ENCODE measurements at places on chromosomes 1 and 21.

GRCh38 chr1:46303872-46304326 is 401 bp downstream of the UQCRH start:
- no peak for DNase-seq

- DNase-seq: no peak
Observed at GRCh38 chr1:65172936-65173690, 25.1 kb downstream of the AK4 start.

DNA sequence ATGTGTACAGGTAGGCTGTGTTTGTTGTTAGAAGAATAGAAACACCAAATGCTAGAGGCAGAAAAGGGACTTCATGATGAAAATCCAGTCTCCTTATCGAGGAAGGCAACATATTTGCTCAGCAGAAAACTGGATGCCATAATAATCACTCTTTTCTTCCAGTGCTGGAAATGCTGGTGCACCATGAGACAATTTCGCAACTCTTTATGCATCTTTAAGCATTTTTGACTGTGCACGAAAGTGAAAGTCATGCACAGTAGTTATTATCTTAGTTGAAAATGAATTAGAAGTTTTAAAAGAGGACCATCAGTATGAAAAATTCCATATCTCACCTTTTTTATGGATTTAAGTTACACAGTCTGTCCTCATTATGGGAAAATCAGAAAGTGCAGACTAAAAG is 29.1 kb downstream of the SMYD2 start:
- no peak for DNase-seq

GRCh38 chr1:185345913-185346720 is 29.1 kb upstream of the IVNS1ABP start:
- DNase-seq: no peak

- no peak for DNase-seq
Observed at GRCh38 chr1:93703643-93704042, 22.0 kb upstream of the BCAR3 start.

DNA sequence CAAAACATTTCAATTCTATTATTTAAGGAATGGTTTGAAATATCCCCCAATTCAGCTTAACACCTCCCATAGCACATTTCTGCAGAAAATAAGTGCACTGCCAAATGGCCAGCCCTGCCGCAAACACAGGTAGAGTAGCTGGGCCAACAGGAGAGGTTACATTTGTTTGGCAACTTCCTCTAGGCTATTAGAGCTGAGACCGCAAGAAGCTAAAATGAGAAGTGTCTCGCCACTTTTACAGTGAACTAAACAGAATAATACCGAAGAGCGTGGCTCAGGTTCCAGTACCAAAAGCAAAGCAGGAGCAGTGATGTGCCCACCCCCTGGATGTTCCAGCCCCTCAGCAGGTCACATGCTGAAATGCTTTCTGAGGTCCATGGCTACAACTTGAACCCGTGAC is 154.5 kb upstream of the PKN2 start:
- no peak for DNase-seq

- no peak for DNase-seq
Observed at GRCh38 chr1:219489636-219490035, 123.3 kb downstream of the ZC3H11B start.

GRCh38 chr1:163924041-163924440 is 602.3 kb downstream of the NUF2 start:
- no peak for DNase-seq

GRCh38 chr1:160431006-160431405 is 30.6 kb downstream of the VANGL2 start:
- DNase-seq: no peak

- no peak for DNase-seq
Observed at GRCh38 chr1:28506907-28507246, 1.0 kb downstream of the RCC1 start.

DNA sequence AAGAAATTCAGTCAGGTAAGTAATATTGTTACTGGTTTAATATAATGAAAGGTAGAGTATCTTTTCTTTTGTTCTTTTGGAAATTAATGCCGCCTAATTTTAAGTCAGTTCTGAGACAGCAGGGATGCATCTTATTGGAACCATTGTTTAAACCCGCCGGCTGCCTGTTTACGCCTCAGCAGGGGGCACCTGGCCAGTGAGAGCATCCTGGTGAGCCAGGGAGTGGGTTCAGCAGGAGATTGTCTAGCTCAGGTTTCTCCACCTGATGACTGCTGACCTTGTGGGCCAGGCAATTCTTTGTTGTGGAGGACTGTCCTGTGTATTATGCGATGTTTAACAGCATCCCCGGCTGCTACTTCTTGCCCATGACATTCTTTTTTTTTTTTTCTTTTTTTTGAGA is 30.2 kb downstream of the CHAF1B start:
- DNase-seq: no peak

DNA sequence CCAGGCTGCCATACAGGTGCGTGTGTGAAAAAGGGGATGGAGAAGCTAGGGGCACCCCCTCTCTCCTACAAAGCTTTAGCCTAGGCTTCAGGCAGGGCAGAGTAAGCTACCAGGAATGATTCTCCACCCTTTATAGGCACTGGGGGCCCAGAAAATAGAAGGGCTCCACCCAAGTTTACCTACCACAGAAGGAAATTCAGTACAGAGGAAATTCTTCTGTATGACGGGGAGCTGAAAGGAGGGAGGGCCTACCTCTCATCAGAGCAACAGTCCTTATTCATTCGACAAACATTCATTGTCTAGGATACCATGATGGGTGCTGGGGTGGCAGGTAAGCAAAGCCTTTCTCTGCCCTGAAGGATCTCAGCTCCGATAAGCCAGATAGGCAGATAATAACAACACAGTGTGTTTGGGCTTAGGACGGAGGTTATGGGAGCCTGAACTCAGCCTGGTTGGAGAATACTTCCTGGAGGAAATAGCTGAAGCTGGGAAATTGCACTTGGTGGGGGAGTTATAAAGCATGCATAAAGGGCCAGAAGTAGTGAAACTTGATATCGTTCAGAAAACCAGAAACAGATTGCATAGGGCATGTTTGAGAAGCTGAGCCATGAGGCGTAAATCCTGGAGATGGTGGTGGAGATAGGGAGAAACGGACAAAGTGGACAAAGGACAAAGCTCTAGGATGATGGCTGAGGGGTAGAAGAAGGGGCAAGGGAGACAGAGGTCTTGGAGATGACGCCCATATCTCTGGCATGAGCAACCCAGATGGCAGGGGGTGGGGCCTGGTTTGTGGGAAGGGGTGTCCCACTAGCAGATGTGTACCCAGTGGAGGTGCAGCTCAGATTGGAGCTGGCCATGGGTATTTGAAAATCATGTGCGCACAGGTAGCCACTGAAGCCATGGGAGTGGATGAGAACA is 5.3 kb upstream of the P3R3URF start:
- DNase-seq: no peak

DNA sequence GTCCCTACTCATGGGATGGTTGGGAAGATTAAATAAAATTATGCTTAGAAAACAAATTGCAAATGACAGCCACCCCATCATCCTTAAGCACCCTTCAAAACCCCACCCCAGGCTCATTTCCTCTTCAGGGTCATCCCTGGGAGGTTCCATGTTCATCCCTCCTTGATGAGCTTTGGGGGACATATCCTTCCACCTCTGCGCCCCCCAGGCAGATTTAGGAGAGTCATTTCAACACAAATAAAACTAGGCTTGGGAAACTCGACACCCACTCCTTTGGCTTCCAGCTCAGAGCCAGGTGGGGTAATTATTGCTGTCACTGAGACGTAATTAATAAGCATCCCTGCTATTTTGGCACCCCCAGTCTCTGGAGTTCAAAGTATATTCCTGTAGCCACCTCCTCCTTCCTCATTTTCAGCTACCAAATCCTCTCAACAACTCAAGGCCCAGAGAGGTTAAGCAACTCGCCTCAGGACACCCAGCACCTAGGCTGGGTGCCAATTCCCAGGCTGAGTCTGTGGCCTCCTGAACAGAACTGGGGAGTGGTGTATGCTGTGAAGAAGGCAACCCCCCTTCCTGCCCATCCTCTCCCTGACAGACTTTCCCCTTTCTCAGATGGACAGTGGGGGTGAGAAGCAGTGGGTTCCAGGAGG is 595 bp downstream of the CRYBG2 start:
- no peak for DNase-seq

GRCh38 chr1:40836283-40836682 is 25.9 kb downstream of the CITED4 start:
- no peak for DNase-seq

DNA sequence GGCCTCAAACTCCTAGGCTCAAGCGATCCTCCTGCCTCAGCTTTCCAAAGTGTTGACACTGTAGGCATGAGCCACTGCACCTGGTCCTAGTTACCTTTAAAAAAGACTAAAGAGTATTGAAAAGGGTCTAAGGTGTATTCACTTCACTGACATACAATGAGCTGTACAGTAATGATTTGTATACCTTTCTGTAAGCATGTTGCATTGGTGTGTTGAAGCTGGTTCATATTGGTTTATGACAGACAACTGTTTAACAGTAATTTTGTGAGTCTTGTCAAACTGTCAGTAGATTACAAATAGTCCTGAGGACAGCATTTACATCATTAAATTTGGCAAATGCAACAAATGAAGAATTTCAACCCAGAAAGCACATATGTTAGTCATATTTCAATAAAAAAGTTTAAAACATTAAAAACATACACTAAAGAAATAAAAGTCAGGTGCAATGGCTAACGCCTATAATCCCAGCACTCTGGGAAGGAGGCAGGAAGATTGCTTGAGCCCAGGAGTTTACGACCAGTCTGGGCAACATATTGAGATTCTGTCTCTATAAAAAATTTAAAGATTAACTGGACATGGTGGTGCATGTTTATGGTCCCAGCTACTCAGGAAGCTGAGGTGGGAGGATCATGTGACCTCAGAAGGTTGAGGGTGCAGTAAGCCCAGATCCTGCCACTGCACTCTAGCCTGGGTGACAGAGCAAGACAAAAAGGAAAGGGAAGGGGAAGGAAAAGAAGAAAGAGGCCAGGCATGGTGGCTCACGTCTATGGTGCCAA is 88.3 kb upstream of the HP1BP3 start:
- no peak for DNase-seq

GRCh38 chr1:8145545-8146202 is 119.6 kb upstream of the ERRFI1 start:
- DNase-seq: no peak

- DNase-seq: no peak
Observed at GRCh38 chr21:36639769-36640168, 59.1 kb upstream of the SIM2 start.

DNA sequence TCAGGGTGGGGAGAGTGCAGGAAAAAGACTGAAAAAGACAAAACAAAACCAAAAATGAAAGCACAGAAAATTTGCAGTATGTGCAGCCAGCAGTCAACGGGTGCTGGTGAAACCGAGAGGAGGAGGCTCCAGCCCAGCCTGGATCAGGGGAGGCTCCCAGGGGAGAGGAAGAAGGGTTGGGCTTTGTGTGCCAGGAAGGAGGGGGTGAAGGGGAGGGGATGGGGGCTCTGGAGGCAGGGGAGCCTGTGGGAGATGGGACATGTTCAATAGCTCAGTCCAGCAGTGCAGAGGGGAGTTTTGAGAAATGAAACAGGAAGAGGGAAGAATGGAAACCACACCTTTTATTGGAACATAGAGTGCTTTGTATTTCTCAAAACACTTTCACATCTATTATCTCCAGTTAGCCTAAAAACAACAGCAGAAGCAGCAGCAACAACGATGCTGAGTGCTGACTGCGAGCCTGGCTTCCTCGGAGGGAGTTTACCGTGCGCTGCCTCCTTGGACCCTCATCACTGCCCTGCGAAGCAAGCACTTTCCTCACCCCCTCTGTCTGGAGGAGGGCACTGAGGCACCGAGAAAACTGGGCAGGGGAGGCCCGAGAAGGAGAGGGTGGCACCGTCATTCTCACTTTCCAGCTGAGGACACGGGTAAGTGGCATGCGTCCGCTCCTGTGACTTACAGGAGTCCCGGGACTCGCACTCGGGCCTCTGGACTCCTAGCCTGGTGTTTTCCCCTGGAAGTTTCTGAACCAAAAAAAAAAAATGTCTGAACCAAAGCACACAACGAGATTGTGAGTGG is 62.9 kb downstream of the MDM4 start:
- DNase-seq: no peak

DNA sequence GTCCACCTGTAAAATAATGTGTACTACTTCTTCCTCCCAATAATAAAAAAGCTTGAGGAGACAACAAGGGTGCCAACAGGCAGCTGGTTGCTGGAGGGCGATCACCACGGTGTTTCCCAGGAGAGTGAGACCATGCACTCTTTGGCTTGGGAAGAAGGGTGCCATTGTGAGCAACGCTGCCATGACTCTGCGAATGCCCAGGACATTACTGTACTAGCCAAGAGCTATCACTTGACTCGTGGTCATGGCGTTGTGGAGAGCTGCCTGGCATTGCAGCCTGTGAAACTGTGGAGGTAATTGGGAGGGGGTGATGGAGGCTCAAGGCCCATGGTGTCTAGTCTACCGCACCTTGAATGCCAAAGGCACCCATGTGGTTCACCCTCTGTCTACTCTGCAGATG is 14.6 kb upstream of the PRMT2 start:
- DNase-seq: no peak

GRCh38 chr1:232538224-232538942 is 91.5 kb downstream of the SIPA1L2 start:
- DNase-seq: no peak

DNA sequence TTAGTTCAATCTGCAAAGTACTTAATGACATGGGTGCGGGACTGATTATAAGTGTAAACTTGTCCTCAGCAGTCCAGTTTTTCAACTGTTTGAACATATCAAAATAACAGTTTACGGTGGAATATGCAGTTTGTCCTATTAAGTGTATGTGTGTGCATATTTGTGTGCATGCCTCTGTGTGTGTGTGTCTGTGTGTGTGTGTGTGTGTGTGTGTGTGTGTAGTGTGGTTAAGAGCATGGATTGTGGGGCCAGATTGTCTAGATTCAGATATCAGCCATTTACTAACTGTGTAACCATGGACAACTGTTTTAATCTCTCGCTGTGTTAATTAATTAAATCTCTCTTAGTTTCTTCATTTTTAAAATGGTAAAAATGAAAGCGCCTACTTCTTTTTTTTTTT is 39.0 kb downstream of the NEXN start:
- DNase-seq: no peak

- DNase-seq: no peak
Observed at GRCh38 chr1:244760471-244760870, 75.0 kb upstream of the COX20 start.

GRCh38 chr1:114956570-114956969 is 73.1 kb upstream of the TSHB start:
- DNase-seq: no peak

GRCh38 chr1:33074193-33074945 is 6.6 kb upstream of the AZIN2 start:
- DNase-seq: no peak

GRCh38 chr1:3366126-3367051 is 88.1 kb upstream of the ARHGEF16 start:
- DNase-seq: no peak

GRCh38 chr1:218219460-218219859 is 65.6 kb upstream of the RRP15 start:
- no peak for DNase-seq
